Activated naive CD8-positive, alpha-beta T cell treated with anti-CD3 and anti-CD28 coated beads for 36 hours (primary cell): ENCODE measurements at places on chromosomes 11 and 22. TPM values are rescaled to one million over a fixed set of nuclear protein-coding genes. Genes with fewer than 3 reads are reported as not detected.

The MAPK8IP2 gene
- 0.16 TPM for total RNA-seq

The SAA4 gene
- total RNA-seq = not detected

The FXYD6 gene
- total RNA-seq = not detected

The RAB38 gene
- 20.4 TPM for total RNA-seq

The SCGB2A2 gene
- not detected for total RNA-seq

The NPAT gene
- 42.5 TPM for total RNA-seq

The TESMIN gene
- 2.2 TPM for total RNA-seq

The GALNT18 gene
- 10.5 TPM for total RNA-seq

The CD3E gene
- 364 TPM for total RNA-seq

The IFITM5 gene
- not detected for total RNA-seq

The LMO1 gene
- not detected for total RNA-seq

The SCUBE2 gene
- total RNA-seq = not detected

The TBC1D10A gene
- 13.0 TPM for total RNA-seq

The ANKK1 gene
- total RNA-seq = 0.14 TPM

The PVALB gene
- not detected for total RNA-seq

The LPXN gene
- total RNA-seq = 147 TPM

The TRIM49 gene
- total RNA-seq = not detected

The FIBIN gene
- not detected for total RNA-seq

The MPZL2 gene
- 20.1 TPM for total RNA-seq

The TRIM49C gene
- not detected for total RNA-seq

The FAM76B gene
- 46.8 TPM for total RNA-seq

The RAC2 gene
- total RNA-seq = 518 TPM

The OR52I2 gene
- not detected for total RNA-seq

The SCN4B gene
- 0.58 TPM for total RNA-seq

The NXPE1 gene
- not detected for total RNA-seq

The DERL3 gene
- 5.9 TPM for total RNA-seq

The MS4A4A gene
- not detected for total RNA-seq

The KCNQ1OT1 gene
- 0.12 TPM for total RNA-seq

The CRYBB3 gene
- total RNA-seq = 0.35 TPM

The OR5AN1 gene
- not detected for total RNA-seq

The PHLDA2 gene
- total RNA-seq = 1.3 TPM

The APOBEC3B gene
- 3.4 TPM for total RNA-seq

The MRGPRE gene
- not detected for total RNA-seq

The ALX4 gene
- not detected for total RNA-seq

The HTR3B gene
- total RNA-seq = not detected

The KCNJ1 gene
- not detected for total RNA-seq

The CRYAB gene
- total RNA-seq = not detected

The NCR3LG1 gene
- total RNA-seq = 5.0 TPM

The GLYAT gene
- total RNA-seq = not detected

The RBFOX2 gene
- 3.7 TPM for total RNA-seq

The TP53AIP1 gene
- total RNA-seq = not detected

The NAT10 gene
- total RNA-seq = 169 TPM

The TRIM29 gene
- total RNA-seq = not detected

The LARGE1 gene
- total RNA-seq = 0.93 TPM

The RAB36 gene
- total RNA-seq = 1.0 TPM

The TBX1 gene
- total RNA-seq = not detected

The PRDM11 gene
- total RNA-seq = 4.7 TPM

The OTOG gene
- not detected for total RNA-seq

The DEPDC5 gene
- 39.3 TPM for total RNA-seq

The GP1BB gene
- not detected for total RNA-seq

The OMP gene
- not detected for total RNA-seq

The OR6A2 gene
- total RNA-seq = 0.04 TPM
